ENCODE measurements at places on chromosomes 1 and 21.

- no peak for DNase-seq
Observed at GRCh38 chr1:246351721-246352120, 155.4 kb downstream of the SMYD3 start.

GRCh38 chr1:191687721-191688120 is 470.5 kb upstream of the RGS18 start:
- DNase-seq, result no peak

- no peak for DNase-seq
Observed at GRCh38 chr1:11338284-11338924, 65.4 kb downstream of the UBIAD1 start.

DNA sequence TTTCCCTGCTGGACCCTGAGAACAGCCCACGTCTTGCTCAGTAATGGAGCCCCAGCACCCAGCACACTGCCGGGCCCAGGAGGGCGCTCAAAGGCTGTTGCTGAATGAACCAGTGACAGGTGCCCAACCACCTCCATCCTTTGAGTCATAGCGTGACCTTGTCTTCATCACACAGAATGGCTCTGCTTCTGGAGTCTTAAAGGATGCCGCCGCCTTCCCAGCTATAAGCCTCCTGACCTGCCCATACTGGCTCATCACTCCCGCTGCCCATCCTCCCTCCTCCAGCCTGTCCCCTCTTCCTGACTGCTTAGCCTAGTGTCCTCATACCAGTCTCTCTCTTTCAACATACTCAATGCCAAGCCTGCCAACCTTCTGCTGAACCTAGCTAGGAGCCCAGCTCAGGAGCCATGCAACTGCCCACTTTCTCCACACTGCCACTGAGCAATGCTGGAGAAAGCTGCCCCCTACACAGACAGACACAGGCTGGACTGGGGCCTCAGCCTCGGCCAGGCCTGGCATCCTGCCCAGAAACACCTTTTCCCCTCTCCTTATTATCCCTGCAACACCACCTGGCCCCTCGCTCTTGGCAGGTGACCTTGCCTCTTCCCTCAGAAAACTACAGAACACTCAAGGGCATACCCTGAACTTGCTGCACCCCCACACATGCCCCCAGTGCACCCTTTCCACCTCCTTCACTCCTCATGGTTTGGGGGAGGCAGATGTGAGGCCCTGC is 14.1 kb downstream of the TTC39A start:
- no peak for DNase-seq

DNA sequence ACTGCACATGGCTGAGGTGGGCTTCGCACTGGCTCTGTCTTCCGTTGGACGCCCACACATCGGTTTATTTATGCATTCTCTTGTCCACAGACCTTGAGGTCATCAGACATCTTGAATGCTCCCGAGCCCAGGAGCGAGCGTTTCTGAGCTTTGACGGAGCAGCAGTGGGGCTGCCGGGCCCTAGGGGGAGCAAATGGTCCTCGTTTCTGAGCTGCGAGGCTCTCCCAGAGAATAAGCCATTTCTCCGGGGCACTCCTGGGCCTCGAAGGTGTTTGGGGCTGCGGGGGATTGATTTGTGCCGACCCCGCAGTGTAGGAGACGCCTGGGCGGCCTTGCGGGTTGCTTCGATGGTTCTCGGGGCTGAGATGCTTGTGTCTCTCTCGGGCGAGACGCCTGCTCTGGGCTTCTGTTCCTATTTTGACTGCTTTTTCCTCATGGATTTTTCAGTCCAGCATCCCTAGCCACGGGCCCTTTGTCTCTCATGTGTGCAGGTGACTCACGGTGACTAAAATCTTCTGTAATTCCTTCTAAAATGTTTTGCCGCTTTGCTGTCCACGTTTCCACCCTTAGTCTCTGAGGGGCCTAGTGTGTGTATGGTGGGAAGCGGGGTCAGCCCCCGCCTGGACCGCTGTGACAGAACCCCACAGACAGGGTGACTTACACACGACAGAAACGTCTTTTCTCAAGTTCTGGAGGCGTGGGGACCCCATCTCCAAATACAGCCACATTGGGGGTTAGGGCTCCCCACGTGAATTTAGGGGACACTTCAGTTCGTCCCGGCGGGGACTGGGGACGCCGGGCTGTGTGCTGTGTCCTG is 62.1 kb downstream of the FAAP20 start:
- no peak for DNase-seq

DNA sequence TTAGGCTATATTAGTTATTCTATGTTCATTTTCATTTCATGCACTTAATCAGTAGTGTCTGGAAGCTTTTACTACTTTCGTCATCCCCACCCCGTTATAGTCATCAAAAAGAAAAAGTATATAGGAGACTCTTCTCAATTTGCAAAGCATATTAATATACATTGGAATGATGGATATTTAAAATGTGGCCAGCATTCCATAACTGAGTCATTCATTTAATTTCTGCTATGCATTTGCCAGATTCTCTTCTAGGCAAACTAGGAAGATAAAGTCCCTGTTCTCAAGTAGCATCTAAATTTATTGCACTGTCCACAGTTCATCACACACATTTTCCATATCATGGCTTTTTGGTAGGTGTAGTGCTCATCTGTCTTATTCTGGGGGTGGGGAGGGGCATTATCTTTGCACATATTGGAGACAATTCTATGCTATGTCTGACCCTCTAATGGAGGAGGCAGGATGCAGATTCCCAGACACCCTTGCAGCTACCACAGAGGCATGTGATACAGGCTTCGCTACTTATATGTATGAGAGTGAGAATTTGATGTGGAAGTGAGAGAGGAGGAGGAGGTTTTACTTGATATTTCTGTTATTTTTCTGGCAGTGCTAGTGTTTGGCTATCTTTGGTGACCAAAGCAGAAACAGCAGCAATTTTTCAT is 125.8 kb downstream of the CTH start:
- no peak for DNase-seq

- DNase-seq, result peak; percentile 24
Observed at GRCh38 chr1:156963621-156964020, 43.2 kb downstream of the LRRC71 start.
